Mesenchymal stem cell (in vitro differentiated cells and primary cell): ENCODE measurements at places on chromosomes 6 and 20.

- DNase-seq = no peak
These were observed 55.2 kb upstream of the CITED2 start for GRCh38 chr6:139429580-139430145.

DNA sequence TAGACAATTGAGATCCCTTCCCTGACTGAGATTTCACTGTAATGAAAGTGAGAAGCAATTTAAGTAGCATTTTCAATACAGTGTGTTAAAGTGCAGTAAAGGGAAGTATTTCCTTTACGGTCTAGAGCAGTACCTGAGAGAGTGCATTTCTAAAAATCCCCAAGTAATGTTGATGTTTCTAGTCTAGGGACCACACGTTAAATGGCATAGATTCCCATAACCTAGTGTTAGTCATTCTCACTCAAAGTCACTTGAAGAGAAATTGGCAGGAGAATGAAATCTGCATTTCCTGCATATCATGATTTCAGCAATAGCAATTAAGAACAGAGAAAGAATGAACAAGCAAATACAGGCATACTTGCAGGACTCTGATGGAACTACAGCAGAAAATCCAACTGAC is 67.9 kb downstream of the CGA start:
- no peak for DNase-seq

DNA sequence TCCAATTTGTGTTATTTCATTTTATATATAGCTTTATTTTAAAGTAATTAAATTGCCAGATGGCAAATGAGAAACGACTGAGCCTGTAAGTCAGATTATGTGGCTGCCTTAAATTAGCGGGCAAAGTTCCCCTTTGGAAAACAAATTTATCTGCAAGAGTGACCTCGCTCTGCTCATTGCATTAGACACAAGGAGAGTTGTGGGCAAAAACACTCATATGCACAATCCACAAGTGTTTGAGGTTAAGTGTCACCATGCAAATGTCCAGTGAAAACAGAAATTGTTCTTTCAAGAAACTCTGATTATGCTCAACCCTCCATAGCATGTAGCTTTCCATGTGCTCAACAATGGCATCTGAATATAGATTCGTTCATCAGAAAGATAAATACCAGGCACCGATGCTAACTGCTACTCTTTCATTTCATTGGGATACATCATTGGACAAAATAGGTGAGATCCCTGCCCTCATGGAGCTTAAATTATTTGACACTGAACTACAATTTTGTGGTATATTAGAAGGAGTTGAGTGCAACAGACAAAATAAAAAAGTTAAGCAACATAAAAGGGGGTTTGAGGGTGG is 1.7 kb upstream of the NHSL1 start:
- DNase-seq = peak; percentile 11

DNA sequence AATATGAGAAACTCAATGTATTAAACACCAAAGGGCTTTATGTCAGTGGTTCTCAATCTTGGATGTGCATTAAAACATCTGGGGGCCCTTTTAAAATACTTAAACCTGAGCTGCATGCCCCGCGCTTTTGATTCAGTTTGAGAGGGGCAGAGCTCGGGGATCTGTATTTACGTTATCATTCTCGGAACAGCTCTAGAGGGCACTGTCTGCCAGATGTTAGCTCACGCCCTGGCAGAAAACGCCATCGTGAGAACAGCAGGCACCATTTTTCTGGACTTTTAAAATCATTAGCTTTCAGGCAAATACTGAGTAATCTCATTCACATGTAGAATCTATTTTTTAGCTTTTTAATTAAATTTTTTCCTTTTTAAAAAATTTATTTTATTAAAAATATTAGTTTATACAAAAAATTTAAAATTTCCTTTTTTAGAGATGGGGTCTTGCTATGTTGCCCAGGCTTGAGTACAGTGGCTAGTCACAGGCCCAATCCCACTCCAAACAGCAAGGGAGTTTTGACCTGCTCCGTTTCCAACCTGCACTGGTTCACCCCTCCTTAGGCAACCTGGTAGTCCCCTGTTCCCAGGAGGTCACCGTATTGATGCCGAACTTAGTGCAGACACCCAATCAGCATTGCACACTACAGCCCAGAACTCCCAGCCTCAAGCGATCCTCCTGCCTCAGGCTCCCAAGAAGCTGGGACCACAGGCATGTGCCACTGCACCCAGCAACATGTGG is 30.0 kb upstream of the ZNF133 start:
- DNase-seq = no peak
